ENCODE measurements at places on chromosomes 5 and 9.

DNA sequence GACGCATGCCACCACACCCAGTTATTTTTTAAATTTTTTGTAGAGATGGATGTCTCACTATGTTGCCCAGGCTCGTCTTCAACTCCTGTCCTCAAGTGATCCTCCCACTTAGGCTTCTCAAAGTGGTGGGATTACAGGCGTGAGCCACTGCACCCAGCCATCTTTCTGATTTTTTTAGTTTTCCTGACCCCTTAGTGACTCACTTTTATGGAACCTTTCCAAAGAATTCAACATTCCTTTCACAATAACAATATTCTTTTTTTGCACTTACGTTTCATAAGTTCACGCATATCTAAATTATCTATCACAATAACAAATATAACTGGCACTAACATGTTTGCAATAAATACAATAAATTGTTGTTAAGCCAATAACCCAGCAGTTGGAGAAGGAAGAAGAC lies 8.5 kb downstream of the ELOVL7 start:
- DNase-seq, result no peak

DNA sequence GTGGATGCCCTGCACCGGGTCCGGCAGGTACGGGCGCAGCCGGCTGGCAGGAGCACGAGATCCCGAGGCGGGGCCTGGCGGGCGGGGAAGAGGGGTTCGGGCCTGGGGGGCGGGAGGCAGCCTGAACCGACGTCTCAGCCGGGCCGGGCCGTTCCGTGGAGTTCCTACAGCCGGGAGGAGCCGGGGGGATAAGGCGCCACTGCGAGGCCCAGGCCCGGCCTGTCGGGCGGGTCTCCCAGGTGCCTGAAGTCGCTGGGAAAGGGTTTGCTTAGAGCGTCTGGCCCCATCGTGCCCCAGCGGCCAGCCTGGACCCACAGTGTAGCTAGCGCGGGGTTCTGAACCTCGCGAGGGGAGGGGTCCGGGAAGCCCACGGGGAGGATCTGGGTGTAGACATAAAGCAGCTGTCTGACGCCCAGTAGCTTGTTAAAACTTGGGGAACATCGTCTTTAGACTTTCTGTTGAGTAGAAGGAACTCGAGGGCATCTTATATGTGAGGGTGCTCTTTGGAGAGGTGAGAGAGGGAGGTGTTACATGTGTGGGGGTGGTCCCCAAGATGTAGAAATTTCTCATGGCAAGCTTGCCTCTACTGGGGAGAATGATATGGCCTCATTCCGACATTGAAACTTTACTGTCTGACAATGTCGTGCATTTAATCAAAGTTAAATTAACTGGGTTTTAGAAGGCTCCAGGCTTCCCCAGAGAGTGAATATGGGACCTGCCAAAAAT lies 524 bp downstream of the FUBP3 start:
- DNase-seq, result no peak

DNA sequence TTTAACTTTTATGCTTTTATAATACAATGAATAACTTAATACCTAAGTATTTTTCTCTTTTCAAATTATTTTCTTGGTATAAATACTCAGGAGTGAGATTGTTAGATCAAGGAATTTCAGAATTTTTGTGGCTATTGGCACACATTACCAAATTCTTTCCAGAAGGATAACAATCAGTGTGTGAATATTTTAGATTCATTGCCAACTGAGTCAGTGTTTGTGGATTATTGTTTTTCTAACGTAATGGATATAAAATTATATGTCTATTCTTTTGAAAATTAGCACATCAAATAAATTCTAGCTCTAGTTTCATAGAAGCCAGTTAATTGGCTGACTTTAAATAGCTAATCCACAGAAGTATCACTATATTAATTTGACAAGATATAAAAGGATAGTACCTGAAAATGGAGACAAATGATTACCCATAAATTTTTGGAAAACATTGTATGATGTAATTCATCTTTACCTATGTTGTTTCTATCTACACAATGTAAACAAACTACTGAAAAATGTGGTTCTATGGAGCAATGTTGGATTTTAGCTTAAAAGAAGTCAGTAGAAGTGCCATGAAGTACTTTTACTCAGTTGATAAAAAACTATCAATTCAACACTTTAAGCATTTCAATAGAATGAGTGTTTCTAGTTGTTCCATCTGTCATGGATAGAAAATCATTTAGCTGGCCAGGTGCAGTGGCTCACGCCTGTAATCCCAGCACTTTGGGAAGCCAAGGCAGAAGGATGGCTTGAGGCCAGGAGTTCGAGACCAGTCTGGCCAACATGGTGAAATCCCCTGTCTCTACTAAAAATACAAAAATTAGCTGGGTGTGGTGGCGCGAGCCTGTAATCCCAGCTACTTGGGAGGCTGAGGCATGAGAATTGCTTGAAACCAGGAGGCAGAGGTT lies 185.1 kb downstream of the ADAMTSL1 start:
- no peak for DNase-seq

GRCh38 chr5:7202846-7203245 lies 193.1 kb upstream of the ADCY2 start:
- no peak for DNase-seq

GRCh38 chr5:170143091-170143490 lies 37.4 kb downstream of the FOXI1 start:
- no peak for DNase-seq

- no peak for DNase-seq
Measured at GRCh38 chr9:109846776-109847175, 66.8 kb downstream of the PALM2AKAP2 start.

GRCh38 chr9:27297050-27297449 lies at the start of gene EQTN:
Gene EQTN (minus strand): TSS chr9:27297150. CDS start chr9:27297055, 95 bp downstream.
- DNase-seq, result no peak

- no peak for DNase-seq
Measured at GRCh38 chr5:127228540-127229184, 61.9 kb upstream of the MEGF10 start.
